ENCODE measurements at places on chromosomes 6 and 20.

GRCh38 chr6:154995254-154996015 lies at the start of gene TIAM2:
TSS of gene TIAM2 (plus strand) at chr6:154995315. CDS start at chr6:155129224, 133,909 bp downstream.
- DNase-seq: no peak

DNA sequence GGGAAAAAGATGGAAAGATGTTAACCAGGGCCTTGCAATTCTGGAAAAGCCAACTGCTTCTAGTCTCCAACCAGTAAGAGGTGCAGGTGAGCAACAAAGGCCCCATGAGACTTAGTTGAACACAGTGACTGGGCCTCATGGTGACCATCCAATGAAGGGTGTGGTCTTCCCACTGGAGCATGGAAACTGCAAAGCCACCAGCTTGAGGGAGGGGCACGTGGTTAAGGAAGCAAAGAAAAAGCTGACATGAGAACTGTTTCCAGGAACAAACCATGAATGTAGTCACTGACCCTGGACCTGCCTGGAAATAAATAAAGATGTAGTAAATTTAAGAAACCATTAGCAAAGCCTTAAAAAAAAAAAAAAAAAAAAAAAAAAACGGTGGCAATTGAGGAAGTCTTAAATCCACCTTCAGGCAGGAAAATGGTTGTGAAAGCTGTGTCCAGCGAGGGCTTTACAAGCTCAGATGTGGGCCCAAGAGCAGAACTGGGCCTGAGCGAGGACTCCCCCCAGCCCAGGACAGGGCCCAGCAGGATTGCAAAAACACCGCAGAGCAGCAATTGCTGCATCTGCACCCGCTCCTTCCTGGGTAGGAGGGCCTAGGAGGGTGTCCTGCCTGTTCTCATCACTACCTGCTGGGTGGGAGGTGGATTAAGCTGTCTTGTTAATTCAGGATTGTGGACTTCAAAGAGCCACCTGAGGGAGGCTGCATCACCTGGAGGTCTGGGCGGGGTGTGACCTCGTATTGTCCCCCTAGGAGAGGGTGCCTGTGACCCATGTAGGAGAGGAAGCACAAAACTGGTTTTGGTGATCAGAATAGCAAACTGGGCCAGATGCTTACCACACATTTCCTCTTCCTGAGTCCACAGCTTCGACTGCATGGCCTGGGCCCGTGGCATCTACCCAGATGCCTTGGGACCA lies 10.3 kb downstream of the GFRA4 start:
- DNase-seq: no peak

GRCh38 chr6:151260205-151260604 lies 20.4 kb downstream of the AKAP12 start:
- no peak for DNase-seq

GRCh38 chr6:30263734-30264133 lies 50.5 kb upstream of the TRIM26 start:
- DNase-seq: no peak

DNA sequence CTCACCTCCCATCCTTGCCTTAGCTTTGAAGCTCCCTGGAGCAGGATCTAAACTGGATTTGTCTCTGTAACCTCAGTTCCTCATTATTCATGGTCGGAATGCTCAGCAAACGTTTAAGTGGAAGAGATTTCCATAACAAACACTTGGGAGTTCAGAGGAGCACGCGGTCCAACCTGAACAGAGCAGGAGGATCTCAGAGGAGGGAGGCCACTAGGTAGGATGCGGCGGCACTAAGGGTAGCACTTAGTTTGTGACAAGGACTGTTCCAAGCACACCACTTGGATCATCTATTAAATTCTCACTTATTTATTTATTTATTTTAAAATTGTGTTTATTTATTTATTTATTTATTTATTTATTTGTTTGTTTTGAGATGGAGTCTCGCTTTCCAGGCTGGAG lies 13.3 kb upstream of the CCN5 start:
- no peak for DNase-seq

DNA sequence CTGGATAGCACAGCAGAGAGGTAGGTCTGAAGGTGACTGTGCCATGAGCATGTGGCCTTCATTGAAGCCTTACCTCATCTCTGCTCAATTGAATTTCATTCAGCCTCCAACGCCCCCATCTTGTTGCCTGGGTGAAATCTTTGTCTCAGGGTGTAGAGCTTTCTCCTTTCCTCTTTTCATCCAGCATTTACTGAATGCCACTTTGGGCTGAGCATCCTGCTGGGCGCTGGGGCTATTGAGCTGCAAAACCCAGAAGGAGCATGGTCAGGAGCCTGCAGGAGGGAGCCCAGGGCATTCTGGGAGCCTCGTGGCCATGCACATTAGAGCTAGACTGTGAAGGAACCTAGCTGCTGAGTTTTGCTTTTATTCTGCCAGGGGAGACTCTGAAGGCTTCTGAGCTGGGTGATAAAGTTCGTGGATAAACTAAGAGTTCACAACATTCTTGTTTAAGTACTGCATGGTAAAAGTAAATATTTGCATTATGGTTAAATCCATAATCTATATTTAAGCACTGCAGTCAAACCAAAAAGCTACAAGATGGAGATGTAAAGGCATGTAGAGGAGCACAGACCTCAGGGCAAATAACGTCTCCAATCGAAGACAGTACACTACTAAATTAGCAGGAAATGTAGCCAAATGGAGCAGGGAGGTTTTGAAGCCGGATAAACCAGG lies 13.2 kb upstream of the ASXL1 start:
- no peak for DNase-seq

DNA sequence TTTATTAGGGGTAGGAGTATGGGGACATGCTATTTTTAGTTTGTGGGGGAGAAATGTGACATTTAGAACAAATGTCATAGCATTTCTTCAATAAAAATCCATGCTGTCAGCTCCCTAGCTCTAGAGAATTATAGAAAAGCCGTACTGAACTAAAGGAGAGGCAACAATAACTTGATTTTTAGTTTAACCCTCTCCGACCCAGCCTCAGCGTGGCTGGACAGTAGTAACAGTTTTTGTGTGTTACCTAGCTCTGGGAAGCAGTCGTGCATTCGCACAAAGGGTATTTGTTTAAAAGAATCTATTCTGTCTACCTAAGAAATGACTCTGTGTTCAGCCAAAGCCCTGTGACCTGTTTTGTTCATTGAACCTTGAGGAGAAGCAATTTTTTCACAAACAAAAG lies 442.4 kb upstream of the SOX4 start:
- no peak for DNase-seq

GRCh38 chr6:158850807-158851115 lies 31.6 kb upstream of the EZR start:
- DNase-seq: no peak

- no peak for DNase-seq
These were observed 31.8 kb downstream of the EZR start for GRCh38 chr6:158787395-158787794.

- no peak for DNase-seq
These were observed 373.7 kb downstream of the DOK5 start for GRCh38 chr20:54848984-54849538.

DNA sequence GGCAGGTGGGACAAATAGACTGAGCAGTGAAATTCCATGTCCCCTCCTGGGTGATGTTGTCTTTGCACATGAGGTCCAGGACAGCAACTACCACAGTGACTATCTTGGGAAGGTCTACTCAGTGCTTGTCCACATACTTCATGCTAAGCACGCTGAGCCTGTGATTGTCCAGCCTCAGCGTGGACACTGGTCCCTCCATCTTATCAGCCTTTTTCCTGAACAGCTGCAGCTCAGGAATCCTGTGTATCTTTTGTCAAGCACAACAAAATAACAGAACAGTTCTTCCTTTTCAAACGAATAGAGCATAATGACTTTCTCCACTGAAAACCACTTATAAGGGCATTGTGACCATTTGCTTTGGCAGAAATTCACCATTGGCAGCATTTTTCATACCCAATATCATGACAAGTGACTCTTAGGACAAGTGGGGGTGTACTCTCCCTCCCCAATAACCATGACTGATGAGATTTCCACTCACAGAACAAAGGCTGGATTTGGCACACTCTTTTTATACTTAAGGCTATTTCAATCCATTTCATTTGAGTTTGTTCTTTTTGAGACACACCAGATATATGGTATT lies 90.3 kb downstream of the FYN start:
- DNase-seq: no peak

DNA sequence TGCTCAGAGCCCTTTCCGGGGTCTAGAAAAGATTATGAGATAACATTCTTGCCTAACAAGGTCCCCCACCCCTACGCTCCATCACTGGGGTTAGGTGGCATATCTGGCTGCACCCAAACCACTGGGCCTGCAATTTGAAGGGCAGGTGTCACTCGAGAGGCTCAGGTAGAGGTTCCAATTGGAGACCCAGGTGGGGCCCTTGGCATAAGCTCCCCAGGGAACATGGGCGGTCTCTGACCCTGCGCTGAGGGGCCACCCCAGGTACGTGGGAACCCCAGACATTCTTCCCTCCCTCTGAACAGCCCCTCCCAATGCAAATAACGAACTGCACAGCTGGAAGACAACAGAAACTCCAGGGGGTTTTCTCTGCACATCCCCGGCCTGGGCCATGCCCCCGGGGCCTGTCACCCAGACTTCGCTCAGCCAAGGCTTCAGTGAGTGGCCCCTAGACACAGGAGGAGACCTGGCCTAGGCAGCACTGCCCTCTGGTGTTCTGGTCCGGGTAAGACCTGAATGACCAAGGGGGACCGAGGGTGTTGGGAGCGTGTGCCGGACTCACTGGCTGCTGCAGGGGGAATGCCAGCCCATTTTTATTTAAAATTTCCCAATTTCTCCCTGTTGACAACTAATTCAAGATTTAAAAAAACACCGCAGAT lies 47.5 kb downstream of the DSTN start:
- DNase-seq: peak; percentile 43

DNA sequence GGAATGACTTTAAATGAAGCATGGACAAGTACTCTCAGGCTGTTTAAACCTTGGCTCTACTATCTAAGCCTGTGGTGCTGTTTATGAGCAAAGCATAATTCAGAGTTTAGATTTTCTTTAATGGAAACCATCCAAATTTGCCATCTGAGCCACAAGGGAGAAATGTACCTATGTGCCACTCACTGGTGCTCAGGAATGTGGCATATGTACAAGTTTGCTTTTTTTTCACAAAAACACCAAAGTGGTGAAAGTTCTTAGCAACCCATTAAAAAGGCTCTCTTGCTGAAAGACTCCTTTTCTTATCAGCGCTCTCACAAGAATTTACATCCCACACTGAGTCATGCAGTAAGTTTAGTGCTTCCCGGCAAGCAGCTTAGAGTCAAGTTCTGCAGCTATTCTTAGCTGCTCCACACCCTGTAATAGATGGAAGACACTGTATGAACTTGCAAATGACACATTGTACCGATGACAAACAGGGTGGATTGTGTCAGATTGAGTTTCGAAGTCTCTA lies 57.3 kb upstream of the MLIP start:
- no peak for DNase-seq

- no peak for DNase-seq
These were observed 58.6 kb downstream of the LIN28B start for GRCh38 chr6:105015482-105015881.

GRCh38 chr6:8644306-8644705 lies 209.0 kb upstream of the SLC35B3 start:
- no peak for DNase-seq

DNA sequence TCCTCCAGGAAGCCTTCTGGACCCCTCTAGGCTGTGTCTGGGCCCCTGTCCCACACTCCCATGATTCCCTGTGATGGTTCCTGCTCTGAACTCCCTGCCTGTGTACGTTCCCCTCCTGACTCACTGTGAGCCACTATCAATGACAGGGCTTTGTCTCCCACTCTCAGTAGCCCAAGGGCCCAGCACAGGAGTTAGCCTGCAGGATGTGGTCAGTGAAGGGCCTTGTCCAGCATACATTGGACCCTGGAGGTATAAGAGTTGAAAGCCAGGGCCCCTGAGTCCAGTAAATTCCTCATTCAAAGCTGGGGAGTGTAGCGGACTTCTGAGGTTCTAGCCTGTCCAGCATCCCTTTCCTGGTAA lies 19.0 kb downstream of the ZBP1 start:
- DNase-seq: no peak

GRCh38 chr6:56222499-56222898 lies 24.9 kb downstream of the COL21A1 start:
- DNase-seq: no peak

DNA sequence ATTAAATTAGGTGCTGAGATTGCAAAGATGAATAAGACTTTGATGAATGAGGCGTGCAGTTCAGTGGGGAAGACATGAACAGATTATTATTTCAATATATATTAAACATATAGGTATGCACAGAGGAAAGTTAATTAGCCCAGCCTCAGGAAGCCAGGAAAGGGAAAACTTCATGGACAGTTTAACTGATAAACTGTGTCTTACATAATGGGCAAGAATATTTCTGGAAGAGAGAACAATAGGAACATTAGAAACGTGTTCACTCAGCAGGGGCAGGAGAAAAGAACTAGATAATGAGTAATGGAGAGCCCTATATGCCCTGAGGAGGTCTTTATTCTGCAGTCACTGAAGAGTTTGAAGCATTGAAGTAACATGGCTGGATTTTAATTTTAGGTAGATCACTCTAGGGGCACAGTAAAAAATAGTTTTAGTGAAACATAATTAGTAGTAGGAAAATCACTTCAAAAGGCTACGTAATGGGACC lies 23.6 kb downstream of the CEP57L1 start:
- DNase-seq: no peak

DNA sequence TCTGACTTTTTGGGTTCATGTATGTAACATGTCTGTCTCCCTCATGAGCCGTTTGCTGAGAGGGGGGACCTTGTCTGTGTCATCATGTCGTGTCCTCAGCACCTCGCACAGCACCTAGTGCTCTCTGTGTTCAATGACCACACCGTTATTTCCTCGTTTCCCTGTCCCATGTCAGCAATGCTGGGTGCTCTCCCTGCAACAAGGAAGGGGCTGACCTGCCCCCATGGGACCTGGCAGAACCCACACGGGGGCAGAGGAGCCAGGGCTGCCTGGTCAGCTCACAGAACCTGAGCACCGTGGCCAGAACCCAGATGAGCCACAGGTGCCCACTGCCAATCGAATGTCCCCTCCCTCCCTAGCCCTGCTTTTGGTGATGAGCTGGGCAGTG lies 7.3 kb downstream of the ADA start:
- no peak for DNase-seq

DNA sequence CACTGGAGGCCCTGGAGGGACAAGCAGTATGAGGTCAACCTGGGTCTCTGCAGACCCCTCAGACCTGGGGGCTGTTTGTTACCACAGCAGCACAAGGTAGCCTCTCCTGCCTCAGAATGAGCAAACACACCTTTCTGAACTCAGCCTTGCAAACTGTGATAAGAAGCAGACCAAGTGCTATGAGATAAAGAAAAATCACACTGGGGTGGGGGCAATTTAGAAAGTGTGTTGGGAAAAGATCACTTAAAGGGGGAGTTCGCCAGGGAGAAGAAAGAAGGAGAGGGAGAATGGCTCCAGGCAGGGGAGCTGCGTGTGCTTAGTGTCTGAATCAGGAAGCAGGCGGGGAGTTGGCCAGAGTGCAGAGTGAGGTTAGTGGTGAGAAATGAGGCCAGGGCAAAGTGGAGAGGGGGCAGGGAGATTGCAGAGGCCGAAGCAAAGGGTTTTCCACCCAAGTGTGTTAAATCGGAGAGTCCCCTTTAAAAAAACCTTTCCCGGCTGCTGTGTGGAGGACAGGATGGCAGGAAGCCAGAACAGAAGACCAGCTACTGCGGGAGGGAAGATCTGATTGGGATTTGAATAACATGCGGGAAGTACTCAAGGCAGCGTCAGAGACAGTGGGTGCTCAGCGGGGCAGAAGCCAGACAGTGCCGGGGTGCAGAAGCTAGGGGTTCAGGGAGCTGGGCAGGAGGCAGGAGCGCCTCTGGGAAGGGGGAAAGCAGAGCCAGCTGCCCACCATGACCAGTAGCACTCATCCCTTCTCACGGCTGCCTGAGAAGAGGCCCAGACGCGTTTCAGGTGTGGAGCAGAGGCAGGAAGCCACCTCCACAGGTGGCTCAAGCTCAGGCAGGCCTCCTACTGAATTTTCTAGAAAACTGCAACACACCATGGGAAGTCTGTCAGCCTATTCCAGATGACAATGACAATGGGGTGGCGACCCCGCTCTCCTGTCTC lies 9.0 kb downstream of the ADA start:
- DNase-seq: no peak

Data from hematopoietic multipotent progenitor cell treated with erythropoietin and hydrocortisone succinate and interleukin-3 and kit ligand, for 15 days (in vitro differentiated cells).